Cardiac septum (tissue), 1 donor: ENCODE measurements at places on chromosomes 12 and 14. TPM values are rescaled to one million over a fixed set of nuclear protein-coding genes. Genes with fewer than 3 reads are reported as not detected.

DNA sequence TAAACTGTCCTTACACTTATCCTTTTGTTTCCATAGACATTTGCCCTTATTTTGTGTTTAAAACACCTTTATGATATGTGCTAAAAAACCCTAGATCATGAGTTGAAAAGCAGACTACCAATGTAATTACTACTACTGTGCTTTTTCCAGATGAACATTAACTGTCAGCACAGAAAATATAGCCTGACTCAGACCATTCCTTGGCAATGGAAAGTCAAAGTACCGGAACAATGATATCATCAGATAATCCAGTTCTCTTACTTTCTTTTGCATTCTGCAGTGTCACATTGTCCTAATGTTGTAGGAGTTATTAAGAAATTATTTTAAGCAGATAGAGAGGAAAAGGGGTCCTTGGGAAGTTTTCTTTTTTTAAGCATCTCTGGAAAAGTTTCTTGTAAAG lies 1189.0 kb upstream of the FLRT2 start:
- DNase-seq: no peak

- no peak for DNase-seq
Observed at GRCh38 chr14:102811254-102811963, 34.2 kb downstream of the TRAF3 start.

GRCh38 chr14:69619012-69619411 lies 7.6 kb downstream of the SUSD6 start:
- no peak for DNase-seq

Gene KRT83
- not detected for total RNA-seq

Gene RFX4
- not detected for total RNA-seq

DNA sequence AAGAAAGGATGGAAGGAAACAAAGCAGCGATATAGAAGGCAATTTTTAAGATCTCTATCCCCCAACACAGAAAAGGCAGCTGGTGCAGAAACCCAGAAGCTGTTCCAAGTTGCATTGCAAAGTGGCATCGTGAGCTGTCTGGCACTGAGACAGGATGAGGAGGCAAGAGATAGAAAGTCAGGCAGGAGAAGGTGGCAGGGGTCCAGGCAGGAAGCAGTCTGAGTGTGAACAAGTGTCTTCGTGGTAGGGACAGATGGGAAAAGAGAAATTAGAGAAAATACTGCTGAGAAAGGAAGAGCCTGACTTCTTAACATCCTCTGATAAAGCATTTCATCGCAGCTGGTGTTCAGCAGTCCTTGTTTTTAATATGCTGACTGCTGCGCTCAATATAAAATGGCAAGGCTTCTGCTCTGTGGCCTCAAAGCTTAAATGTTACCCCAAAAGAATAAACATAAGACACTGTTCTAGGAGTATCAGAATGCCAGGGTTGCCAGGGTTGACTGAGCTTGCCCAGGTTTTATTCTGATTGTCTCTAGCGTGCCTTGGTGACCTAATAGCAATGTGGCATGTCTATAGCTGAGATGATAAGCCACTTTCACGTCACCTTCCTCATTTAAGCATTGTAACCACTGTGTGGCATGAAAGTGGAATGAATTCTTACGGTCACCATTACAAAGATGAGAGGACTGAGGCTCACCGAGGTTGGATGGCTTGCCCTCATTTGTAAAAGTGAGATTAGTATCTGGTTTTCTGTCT lies 397.6 kb downstream of the NUAK1 start:
- DNase-seq: peak; percentile 82

- no peak for DNase-seq
Observed at GRCh38 chr14:93033084-93033982, 82.4 kb downstream of the ITPK1 start.

DNA sequence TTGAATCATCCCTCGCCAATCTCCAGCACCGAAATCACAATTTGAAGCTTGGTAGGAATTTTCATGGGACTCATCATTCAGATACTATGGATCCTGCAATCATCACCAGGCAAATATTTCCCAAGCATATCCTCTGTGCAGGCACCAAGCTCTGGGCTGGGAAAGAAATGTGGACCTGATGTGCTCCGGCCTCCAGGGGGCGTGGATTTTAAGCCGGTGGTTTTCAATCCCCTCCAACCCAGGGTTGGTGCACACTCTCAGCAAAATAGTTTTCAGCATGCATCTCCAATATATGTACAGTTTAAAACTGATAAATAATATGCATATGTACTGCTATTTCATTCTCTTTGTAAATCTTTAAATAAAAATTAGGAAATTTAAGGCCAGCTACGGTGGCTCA lies 98.9 kb downstream of the RBM19 start:
- DNase-seq: no peak

DNA sequence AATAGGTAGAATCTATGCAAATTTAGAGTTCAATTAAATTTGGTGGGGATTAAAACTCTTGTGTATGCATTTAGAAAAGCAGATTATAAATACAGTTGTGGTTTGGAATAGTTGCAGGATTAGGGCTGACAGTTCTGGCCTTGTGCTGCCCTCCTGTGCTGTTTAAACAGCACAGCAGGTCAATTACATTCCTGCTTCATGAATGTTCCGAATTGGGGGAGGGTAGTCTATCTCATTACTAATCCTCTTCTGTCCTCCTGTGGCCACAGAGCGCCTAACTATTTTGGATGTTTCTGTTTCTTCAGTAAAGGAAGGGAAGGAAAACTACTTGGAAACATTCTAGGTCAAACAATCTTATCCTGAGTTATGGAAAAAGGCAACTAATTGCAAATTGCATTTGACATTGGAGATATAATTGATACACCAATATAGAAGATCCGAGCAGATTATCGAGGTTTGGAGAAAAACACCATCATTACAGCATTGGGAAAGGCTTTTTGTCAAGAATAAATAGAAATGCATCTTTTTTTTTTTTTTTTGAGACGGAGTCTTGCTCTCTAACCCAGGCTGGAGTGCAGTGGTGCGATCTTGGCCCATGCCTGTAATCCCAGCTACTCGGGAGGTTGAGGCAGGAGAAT lies 8.7 kb upstream of the GPR19 start:
- DNase-seq: no peak

DNA sequence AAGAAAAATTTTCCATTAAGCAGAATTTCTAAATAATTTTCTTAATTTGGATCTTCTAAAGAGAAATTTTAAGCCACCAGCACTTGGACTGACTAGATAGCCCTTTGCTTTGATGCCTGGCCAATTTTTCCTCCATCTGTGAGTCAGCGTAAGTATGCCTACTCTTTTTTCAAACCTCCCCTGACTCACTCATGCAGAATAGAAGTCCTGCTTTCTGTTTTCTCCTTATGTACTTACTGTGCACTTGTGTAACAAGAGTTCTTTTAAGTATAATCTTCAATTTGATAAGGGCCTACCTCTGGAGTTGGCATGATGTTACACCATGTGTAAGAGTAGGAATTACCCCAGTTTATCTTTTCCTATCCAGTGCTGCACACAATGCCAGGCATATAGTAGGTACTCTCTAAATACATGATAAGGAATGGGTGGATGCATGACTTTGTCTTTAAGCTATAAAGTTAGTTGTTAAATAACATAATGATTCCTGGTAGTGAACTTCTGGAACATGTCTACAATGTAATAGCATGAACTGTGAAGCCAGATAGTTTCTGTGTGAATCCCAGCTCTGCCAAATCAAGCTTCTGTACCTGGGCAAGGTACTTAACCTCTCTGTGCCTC lies 329.6 kb downstream of the TMTC2 start:
- no peak for DNase-seq

Gene KRT6A
- not detected for total RNA-seq

GRCh38 chr12:106740818-106741217 lies 33.7 kb upstream of the RIC8B start:
- no peak for DNase-seq

Gene SLC7A7
- total RNA-seq: 2.3 TPM

DNA sequence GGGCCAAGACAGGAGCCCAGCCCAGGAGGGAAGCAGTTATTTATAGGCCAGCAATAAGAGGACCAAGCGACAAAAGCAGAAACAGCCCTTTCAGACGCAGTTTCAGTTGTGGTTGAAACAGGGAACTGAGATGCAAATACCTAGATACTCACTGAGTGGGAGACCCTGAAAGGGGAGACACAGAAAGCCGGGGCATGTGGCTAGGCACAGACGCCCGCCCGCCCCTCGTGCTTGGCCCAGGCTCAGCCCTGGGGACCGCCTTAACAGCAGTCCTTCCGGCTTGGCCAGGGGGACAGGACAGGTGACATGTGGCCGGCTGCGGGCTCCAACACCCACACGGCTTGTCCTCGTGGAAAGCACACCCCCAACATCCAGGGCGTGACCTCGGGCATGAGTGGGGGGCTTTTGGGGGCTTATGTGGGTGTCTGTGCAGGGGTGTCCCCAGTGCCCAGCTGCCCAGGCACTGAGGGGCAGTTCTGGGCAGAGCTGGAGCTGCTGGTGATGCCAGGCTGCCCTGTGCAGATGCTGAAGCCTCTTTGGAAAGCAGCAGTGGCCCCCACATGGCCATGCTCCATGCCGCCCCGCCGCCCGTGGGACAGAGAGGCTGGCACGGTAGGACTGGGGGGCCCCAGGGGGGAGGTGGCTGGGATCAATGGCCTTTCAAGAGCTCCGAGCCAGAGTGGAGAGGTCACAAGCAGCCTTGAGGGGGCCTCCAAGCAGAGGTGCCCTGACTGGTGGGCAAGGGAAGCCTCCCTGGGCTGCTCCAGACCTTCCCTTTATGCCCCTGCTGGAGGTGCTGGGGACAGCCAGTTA lies 2.1 kb downstream of the PLD4 start:
- DNase-seq: no peak

- DNase-seq: no peak
Observed at GRCh38 chr12:48374164-48374563, 23.4 kb upstream of the ZNF641 start.
